ENCODE measurements at places on chromosomes 3 and 15.

- peak; percentile 28 for DNase-seq
These were observed 78.4 kb upstream of the RASGRF1 start for GRCh38 chr15:79168922-79169456.

- DNase-seq: no peak
These were observed 3.7 kb upstream of the PLA2G4F start for GRCh38 chr15:42160136-42160535.

DNA sequence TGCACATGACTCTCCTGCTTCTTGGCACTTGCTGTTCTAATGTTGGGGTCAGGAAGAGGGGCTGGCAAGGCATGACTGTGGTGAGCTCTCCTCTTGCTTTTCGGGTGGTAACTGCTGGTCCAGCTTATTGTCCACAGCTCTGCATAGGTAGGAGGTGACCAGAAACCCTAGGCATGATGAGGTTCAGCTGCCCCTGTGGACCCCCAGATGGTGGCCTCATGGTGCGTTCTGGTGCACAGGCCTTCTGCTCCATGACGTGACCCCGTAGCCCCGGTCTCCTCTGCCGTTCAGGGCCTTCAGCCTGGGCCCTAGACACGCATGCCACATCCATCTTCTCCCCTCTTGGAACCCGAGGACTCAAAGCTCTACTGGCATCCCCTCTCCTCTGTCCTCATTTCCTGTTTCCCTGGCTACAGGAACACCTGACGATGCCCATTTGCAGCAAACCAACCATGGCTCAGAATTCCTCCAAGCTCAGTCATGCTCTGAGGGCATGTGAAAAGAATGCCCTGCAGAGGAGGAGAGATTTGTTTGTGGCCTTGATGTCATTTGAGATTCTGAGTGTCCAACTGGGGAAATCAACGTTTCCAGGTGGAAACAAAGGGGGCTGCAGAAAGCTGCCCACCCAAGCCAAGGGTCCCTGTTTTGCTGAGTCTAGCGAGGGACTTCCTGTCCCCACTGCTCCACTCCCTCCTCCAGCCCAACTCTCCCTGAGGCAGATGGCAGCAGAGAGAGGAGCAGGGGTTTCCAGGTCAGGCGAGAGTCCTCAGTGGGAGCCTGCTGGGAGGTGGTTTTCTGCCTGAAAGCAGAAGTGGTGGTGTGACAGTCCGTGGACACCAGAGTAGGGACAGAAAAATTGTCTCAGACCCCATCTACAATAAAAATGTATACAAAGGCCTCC lies 198.7 kb upstream of the LYSMD4 start:
- no peak for DNase-seq

- no peak for DNase-seq
These were observed 81.6 kb downstream of the LRRC49 start for GRCh38 chr15:70974004-70974832.

DNA sequence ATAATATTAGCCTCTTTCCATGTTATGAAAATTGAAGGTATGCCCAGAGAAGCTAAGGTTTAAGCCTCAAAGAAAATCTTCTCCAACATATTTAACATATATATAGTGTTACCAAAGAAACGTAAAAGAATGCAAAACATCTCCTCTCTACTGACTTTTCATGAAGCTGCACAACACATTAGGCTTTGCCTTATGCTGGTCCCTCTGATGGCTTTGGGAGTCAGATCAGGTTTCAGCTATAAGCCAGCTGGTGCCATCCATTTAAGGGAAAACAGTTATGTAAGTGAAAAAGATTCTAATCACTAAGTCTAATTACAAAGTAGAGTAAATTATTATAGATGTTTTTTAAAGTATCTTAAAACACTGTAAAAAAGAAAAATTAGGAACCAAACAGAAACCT lies 410.5 kb downstream of the LSAMP start:
- DNase-seq: no peak

- DNase-seq: no peak
These were observed 566.7 kb upstream of the NECTIN3 start for GRCh38 chr3:110504901-110505300.

DNA sequence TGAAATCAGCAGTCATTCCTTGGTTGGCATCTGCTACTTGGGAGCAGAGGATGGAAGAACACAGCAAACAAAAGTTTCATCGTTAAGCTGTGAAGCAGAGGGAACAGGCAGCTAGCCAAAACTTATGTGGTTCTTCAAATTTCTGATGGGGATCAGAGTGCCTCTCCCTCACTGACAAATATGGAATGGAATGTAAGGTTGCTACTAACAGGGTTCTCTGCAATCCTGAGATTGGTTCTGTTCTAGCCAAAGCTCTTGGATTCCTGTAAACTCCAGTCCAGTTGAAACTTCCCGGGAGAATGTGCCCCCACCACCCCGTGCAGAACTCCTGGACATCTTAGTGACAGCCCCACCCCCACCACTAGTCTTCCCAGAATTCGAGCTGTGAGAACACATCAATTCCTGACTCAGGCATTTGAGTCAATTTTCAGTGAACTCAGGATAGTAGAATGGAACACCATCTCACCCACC lies 55.9 kb upstream of the PHLDB2 start:
- DNase-seq: no peak

GRCh38 chr15:68806220-68807060 lies 14.3 kb downstream of the ANP32A start:
- DNase-seq: no peak

DNA sequence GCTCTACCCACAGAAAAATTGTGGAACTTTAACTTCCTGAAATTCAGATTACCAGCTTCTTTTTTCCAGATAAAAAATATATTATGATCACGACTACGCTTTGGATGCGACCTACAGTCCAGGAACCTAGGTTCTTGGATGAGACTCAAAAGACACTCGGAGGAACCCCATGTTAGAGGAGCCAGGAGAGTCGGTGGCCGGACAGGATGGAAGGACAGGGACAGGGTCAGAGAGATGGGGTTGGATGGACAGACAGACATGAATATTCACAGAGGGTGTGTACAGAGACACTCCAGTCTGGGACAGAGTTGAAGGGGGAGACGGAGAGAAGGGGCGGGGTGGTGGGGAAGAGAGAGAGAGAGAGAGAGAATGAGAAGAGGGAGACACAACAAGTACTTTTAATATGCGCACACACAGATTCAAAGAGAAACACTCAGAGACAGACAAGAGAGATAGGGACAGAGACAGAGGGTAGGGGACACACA lies 9.5 kb downstream of the FAM3D start:
- no peak for DNase-seq

Data from frontal cortex (tissue), 4 donors.